ENCODE measurements at places on chromosomes 4 and X.

DNA sequence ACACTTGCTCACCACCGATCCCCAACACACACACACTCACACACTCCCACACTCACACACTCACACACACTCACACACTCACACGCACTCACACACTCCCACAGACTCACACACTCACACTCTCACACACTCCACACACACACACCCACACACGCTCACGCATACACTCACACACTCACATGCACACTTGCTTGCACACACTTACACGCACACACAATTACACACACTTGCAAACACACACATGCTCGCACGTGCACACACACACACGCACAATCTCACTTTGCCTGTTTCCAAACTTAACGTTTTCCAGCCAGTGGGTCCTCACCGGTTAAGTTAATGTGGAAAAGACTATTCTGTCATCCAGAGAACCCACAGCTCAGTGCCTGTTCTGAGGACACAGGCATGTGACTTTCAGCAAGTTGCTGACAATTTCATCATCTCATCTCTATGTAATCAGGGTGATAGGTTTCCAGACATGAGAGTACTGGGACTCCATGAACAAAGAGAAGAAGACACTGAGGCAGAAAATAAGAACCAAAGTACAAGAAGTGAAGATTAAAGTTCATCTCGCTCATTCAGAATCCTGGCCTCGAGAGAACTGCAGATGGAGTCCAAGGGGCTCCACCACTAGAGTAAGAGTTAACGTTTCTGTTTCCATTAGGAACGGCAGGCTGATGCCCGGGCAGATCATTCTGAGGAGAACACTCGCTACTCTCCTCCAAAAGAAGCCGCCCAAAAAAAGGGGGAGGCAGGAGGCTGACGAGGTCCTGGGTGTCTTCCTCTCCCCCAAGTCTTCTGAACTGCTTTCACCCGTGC lies 153.2 kb upstream of the FRG1 start:
- no peak for DNase-seq

- DNase-seq: no peak
These were observed 68.6 kb upstream of the MXRA5 start for GRCh38 chrX:3415011-3415410.

GRCh38 chrX:122565952-122566351 lies 618.1 kb upstream of the GRIA3 start:
- DNase-seq: no peak

DNA sequence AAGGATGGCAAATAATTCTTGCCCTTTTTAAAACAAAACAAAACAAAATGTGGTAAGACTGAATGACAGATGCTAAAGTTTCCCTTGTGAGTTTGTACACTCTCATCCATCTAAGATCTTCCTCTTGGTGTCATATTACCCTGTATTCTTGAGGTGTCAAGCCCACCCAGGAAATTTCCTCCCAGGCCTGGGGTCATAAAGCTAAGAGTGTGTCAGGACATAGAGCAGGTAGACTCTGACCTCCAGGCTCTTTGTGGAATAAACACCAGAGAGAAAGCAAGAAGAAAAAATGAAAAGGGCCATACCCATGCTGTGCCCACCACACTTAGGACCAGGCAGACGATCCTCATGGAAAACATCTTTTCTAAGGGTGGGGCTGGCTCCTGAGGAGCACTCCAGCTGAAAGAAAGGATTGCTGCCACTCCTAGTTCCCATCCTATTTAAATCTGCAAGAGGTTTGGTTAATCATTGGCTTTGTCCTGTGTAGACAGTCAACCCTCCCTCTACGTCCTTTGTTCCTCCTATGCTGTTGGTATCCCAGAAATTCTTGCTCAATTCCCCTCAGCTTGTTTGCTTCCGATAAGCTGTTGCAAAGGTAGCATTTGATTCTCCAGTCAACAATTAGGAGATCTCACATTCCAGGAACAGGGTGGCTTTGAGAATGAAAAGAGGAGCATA lies at the start of gene FGA:
Gene FGA (minus strand): TSS at position 414 of the 678 bp plus-strand sequence. CDS start 55 bp downstream, at position 359.
- DNase-seq: no peak

DNA sequence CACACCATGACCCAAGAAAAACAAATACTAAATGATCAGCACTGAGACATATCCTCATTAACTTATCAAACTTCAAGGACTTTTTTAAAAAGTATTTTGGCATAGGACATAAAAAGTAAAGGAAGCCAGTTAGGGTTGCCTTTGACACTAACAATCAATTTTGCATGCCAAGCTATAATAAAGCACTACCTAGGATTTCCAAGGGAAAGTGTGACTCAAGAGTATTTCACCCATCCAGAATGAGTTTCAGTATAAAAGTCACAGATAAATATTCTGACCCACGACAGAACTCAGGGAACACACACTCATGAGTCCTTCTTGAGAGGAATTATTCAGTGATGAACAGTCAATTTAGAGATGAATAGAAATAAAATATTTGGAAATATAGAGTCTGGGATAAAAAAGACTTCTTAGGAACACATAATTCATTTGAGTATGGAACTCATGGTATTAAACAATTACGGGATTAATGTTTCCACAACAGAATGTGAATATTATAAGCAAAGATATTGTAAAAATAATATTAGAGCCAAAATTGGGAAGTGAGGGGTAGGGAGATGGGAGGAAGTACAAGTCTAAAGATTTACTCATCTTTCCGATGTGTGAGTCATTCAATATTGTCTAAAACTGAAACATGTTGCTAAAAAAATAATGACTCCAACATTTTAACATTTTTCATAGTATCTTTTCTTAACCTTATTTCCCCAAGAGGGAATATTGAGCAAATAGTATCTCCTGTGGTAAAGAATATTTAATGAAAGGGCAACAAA lies 143.5 kb upstream of the LNX1 start:
- no peak for DNase-seq

- no peak for DNase-seq
These were observed 39.7 kb upstream of the VCX3B start for GRCh38 chrX:8424912-8425311.

DNA sequence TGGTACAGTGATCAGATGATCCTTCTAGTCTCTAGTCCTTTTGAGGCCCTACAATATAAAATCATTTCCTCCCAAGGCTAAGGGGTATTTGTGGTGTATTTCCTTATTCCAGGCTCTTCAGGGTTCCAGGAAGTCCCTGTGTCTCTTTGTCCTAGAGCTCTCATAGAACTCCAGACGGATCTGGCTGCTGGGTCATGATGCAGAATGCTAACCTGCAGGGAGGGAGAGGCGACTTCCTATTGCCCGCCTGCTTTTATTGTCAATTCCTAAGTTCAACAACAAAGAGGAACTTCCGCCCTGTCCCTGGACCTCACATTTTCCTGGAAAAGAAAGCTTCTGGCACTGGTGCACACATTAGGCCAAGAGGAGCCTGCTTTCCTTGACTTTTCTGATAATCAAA lies 45.9 kb upstream of the ZNF827 start:
- DNase-seq: no peak

- DNase-seq: no peak
These were observed 353.5 kb downstream of the ADGRL3 start for GRCh38 chr4:61553557-61554125.

DNA sequence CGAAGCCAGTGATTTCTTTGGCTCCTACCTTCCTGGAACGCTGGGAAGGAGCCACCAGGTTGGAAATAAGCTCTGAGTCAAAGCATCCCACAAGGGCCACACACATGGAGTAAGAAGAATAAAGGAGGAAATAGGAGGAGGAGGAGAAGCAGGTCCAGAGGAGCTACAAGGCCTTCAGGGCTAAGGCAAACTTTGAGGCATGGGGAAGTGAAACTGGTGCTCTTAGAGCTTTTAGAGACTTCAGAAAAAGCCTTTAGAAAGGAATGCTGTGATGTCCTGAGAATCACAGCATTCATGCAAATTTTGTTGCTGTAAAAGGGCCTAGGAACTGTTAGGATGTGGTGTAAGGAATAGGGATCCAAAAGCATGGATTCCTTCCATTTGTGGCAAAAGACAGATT lies 135.9 kb upstream of the ARHGEF9 start:
- DNase-seq: no peak

DNA sequence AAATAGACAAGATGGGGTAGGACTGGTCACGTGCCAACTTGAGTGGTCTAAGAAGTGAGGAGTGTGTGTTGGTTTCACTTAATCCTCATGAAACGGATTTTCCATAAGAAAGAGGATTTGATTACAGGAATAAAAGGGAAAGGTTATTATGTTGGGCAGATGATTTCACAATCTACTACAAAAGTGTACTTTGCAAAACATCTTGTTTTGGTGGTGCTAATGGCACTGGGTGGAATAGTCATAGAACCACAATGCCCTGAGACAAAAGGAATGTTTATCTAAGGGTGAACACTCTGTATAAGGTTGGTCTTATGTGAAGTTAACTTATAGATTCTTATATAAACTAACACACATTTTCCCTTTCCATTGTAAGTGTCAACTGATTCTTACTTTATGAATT lies 45.6 kb downstream of the GLUD2 start:
- DNase-seq: no peak

GRCh38 chrX:149522916-149523315 lies 17.8 kb upstream of the IDS start:
- no peak for DNase-seq

GRCh38 chr4:184885602-184886001 lies 59.8 kb upstream of the ACSL1 start:
- DNase-seq: no peak

- no peak for DNase-seq
These were observed 4.9 kb downstream of the STATH start for GRCh38 chr4:70000711-70001110.

DNA sequence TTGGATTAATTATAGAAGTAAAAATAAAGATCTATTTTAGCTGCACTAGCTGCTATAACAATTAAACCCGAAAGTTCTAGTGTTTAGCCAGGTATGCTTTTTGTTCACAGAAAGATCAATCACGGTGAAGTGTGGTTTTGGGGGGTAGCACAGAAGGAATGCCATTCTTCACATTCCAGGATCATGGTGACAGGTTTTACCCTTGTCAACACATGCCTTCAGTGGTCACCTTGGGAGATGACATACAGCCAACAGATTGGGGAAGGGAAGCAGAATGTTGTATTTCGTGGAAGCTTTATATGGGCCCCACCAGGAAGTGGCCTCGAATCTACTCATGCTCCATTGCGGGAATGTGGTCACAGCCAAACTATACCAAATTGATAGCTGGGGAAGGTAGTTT lies 753.6 kb downstream of the RAPGEF2 start:
- DNase-seq: no peak

GRCh38 chr4:41844327-41844726 lies 90.9 kb upstream of the TMEM33 start:
- DNase-seq: no peak

DNA sequence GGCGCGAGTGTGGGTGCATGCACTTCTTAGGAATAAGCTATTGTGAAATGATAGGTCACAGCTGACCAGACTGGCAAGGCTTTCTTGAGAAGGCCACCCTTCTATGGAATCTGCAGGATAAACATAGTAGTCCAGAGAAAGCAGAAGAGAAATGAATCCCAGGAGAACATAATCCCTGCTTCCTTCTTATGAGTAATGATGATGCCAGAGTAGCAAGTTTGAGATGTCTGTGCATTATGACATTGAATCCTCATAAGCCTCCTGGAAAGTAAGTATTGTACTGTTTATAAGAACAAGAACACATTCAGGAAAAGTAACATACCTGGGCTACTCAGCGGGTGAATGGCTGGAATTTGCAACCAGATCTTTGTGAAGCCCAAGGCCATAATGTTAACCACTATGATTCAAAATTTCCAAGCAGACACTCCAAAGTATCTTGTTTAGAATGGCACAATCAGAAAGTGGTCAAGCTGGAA lies 272.1 kb upstream of the HS3ST1 start:
- no peak for DNase-seq

DNA sequence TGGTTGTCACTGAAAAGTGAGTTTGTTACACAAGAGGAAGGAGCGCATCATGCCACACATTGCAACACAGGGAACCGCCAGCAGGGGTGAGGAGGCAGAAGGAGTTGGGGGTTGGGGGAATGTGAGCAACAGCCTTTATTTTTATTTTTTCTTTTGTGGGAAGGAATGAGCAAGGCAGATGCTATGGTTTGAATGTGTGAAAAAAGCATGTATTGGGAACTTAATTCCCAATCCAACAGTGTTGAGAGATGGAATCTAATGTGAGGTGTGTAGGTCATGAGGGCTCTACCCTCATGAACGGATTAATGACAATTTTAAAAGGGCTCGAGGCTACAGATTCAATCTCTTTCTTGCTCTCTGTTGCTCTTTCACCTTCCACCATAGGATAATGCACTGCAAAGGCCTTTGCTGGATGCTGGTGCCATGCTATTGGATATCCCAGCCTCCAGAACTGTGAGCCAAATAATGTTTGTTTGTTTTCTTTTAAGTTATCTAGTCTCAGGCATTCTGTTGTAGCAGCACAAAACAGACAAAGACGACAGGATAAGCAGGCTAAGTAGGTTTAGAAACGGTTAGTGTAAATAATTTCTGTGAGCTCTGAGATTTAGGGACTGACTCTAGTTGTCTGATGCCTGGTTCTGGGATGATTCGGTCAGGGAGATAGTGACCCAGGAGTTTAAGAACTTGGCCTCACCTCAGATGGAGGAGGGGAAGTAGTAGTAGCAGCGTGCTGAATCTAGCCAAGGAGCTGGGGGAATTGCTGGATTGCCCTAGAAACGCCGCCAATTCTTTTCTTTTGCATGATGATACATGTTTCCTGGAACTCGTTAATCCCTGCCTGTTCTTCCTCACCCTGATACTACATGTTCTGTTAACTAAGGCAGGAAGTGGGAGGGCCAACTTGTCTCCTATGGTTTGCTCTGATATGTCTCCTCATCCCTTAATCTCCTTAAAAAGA lies 156.6 kb upstream of the CTSO start:
- DNase-seq: no peak

DNA sequence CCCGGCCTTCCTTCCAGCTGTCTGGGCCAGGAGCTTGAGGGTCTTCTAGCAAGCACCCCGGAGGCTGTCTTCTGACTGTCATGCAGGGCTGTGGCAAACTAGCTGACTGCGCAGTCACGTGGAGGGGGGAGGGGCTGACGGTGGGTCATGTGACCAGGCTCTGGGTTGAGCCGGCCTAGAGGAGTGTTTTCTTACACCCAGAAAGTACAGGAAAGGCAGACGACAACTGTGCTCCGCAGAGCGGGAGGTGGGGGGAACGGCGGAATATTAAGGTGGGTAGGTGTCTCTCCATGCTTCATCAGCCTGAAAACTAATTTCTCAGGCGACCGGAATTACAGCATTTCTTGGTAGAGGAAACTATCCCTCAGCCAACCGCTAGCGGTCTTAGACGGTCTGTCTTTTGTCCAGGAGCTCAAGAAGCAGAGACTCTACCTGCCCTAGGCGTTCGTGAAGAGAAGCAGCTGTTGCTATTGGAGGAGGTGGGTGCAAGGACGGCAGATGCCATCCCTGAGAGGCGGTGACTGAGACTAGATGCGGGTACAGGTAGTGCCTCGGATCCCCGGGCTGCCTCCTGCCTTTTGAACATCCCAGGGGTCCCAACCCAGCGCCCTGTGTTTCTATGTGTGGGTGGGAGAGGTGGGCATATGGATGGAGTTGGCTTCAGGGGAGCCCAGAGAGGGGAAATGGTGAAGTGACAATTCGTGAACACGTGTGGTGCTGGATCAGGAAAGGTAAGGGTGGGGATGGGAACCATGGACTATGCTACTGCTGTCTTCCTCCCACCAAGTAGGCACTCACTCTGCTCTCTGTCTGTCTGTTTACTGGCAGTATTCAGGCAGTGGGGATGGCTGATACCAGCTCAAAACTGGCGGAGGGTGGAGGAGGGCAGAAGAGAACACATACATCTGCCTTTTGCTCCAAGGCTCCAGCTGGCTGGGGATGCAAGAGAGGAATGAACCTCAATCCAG lies 8.8 kb downstream of the GPRASP1 start:
- peak; percentile 78 for DNase-seq

- DNase-seq: no peak
These were observed 147.3 kb downstream of the PCDH7 start for GRCh38 chr4:30867427-30867826.

Measured in CD4-positive, alpha-beta T cell treated with Interleukin-15 for 1 hour (primary cell).